ENCODE measurements at places on chromosomes 5 and 9.

DNA sequence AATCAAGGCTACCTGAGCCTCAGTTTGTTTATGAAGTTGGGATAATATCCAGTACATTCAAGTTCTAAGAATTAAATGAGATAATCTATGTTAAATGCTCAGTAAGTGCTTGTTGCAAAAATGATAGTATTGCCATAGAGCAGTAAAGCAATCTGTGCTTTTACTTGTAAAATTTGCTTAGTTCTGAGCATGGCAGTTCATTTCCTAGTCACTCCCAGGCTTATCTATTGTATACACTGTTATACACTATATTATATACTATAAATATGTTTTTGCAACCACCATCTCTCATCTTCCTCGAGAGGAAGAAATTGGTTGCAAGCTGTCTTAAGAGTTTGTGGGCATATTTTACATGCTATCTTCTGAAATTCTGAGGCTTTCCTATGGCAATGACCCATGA, 63.4 kb downstream of the MTREX start:
- no peak for DNase-seq

DNA sequence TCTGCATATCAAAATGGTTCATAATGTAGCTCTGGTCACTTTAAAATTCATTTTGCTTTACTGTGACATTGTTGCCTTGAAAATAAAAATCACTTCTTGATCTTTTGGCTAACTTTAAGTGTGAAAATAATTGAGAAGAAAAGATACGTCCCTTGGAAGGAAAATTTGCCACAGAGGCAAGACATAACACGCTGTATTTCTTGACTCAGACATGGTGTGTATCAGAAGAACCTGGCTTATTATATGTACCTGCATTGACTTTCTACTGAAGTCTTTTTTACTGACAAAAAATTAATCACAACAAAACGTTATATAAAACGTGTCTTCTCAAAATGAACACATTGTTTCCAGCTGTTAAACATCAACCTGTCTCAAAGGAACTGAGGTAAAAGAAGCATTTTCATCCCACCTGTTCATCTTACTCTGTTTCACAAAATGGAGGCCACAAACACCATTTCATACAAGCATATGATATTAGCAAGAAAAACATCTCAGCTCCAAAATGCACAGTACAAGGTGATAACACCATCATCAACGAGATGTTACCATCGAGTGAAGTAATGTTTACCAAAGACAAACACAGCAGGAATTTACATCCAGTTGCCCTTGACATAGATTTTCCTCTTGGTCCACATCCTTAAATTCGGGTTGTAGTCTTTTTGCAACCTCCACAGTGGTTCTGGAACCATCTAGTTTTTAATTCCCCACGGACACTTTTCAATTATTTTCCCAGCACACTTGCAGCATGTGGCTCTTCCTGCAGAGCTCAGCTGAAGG, 179.9 kb downstream of the GLIS3 start:
- no peak for DNase-seq

- DNase-seq = no peak
Measured at GRCh38 chr9:35287987-35288632, 126.3 kb downstream of the UNC13B start.

- DNase-seq = no peak
Measured at GRCh38 chr5:176803943-176804498, 6.3 kb upstream of the UNC5A start.

DNA sequence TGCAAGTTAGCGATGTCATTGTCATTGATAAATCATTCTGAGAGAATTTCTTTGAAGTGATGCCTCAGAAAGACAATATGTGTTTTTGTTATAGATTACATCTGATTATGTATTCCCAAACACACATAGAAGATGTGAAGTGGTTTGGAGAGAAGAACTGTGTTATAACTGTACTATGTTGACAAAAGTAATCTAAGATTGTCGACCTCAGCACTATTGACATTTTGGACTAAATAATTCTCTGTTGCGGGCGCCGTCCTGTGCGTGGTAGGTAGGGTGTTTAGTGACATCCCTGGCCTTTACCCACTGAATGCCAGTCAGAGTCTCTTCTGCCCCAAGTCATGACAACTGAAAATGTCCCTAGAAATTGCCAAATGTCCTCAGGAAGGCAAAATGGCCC, 77.8 kb downstream of the CFAP90 start:
- no peak for DNase-seq

DNA sequence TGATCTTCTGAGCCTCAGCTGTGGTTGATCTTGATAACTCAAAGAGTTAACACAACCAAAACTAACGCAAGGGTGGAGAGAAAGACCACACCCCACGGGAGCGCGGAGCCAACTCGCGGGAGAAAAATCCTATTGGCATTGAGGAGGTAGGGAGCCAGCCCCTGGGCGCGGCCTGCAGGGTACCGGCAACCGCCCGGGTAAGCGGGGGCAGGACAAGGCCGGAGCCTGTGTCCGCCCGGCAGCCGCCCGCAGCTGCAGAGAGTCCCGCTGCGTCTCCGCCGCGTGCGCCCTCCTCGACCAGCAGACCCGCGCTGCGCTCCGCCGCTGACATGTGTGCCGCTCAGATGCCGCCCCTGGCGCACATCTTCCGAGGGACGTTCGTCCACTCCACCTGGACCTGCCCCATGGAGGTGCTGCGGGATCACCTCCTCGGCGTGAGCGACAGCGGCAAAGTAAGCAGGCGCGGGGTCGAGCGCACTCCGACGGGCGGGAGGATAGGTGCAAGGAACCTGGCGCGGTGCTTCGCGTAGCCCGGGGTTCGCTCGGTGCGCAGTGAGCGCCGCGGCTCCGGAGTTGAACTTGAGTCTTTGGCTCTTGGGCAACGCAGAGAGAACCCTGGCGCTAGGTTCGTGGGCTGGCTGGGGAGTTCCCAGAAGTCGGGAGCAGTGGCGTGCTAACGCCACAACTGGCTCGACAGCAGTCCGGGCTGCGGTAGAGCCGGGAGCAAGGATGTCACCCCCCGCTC, at the start of gene GDA:
GDA (plus strand) TSS at position 210 of the 745 bp plus-strand sequence; CDS start at position 330, 120 bp downstream.
- no peak for DNase-seq

DNA sequence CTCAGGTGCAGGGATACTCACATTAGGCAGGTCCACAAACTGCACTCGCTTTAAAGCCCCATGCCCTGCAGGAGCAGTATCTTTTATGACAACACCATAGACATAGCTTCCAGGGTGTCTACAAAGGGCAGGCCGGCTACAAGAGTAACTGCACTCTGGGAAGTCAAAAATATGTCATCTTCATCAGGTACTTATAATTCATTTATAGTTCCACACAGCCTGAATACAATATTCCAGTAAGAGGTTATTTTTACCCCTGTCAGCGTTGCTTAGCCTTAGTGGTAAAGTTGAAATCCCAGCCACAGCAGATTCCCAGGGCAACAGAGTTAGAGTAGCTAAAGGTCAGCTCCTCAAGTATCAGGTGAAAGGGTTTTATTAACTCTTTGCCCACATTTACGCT, 82.3 kb upstream of the ITGA2 start:
- no peak for DNase-seq

DNA sequence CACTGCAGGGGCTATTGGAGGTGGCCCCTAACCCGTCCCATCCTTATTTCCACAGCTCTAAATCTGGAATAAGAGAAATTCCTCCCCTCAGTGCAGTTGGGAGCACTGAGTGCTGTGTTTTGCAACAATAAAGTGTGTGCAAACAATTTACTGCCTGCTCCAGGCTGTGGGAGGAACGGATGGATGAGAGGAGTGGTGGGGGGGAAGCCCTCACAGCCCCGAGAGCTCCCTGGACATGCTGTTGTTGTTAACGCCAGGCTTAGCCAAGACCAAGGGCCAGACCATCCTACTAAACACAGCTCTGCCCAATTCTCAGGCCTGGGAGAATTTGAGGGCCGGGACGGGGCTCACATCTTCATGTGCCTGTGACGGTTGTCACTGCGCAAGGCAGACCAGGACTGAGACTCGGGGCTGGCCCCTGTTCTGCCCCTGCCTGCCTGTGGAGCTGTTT, 200.2 kb downstream of the DAB2IP start:
- DNase-seq = no peak

DNA sequence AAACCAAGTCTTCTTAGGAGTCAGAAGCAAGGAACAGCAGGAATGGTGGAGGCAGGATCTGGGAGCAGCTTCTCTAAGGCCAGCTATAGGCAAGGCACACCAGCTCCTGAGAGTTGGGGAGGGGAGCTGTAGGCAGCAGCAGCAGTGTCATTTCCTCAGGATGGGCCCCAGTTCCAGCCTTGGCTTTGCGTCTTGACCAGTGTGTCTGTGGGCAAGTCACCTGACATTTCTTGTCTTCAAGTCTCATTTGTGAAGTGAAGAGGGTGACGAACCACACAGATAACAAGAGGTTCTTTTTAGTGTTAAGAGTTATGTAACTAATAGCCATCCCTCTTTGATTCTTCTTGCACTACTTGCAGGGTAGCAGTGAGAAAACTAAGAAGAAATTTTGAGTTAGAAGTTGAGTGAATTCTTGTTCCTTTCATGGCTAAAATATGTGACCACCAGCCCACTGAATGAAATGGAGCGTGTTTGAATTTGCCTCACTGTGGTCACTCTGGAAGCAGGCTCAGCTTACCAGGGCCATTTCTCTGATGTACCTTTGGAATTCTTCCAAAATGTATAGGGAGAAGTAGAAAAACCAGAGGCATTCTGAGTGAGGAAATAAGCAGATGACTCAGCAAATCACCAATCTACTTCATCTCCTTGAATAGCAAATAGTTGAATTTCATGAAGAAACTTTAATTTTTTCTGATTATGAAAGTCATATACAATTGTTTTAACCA, 42.4 kb downstream of the RHOBTB3 start:
- no peak for DNase-seq

DNA sequence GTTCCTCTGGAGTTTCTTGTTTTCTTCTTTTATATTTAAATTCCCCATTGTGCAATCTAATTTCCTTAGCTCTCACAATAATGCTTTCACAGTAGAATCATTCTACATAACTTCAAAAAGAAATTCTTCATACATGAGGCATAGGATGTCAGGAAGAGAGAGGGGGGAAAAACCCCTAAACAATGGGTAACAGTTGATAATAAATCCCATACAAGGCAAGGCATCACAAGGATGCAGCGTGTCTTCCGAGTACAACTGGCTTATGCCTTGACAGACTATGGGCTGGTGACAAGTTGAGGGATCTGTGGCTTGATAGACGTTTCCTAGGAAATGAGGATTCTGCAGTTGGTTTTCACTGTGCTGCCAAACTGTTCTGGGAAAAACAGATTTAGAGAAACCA, 247.4 kb downstream of the ARL15 start:
- DNase-seq = no peak

DNA sequence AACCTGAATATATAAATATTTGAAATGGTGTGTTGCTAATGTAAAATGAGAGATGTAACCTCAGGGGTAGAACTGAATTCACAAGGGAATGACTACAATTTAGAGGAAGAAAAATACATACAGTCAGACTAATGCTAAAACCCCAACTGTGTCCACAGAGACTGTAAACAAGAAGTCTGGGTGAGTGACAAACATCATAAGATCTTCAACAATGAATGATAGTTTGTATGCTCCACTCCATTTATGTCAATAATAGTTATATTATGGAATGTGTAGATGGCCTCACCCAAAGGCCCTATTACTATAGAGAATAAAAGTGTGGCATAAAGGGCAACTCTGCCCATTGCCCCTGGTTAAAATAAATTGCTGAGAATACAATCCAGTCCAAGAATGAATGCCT, 102.9 kb downstream of the CETN3 start:
- DNase-seq = no peak

DNA sequence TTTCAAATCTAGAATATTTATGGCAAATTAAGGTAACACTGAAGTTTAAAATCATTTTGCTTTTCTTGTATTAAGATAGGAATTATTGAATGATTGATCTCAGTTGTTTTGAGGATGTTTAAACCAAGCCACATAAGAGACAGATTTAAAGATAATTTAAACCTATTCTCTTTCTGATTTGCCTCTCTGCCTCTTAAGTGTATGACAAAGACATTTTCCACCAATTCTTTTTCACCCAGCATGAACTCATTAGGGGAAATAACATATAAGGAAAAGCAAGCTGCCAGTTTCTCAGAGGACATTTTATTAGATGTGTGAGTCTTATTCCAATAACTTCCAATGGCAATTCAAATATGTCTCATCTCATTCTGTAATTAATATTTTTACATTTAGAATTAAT, 568.3 kb upstream of the MEF2C start:
- no peak for DNase-seq

DNA sequence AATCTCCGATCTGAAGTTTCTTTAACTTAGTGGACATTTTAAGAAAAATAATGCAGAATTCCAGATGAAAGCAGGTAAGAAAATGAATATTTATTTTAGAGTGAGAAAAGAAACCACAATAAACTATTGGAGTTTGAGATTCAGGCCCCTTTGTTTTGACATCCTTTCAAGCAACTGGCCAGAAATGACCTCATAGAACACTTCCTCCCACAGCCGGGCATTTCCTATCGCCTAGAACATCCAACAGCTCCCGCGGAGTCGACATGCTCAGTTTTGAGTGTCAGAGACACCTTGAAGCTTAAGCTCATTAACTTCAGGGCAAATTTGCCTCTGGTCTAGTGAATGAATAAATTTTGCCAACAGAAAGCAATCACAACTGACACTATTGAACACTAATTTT, 369.2 kb downstream of the TLE4 start:
- DNase-seq = no peak

DNA sequence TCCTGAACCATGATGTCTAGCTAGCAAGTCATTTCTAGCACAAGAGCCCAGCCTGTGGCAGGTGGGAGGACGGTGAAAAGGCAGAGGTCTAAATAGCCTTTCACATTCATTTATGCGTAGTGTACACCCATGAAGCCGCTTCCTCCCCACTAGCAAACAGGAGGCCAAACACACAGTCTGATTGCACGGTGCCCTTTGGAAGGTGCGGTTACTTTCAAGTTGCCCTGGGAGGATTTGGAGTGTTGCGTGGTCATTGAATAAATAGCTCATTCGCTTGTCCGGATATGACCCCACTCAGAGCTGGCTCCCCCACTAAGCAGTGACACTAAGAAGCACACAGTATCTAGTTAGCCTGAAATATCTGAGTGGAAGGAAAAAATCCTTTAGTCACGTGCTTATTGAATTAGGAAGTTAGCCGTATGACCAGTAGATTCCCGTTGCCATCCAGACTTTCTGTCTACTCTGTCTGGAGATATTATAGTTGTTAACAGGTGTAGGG, 664 bp upstream of the ARSB start:
- DNase-seq = peak; percentile 79

- no peak for DNase-seq
Measured at GRCh38 chr5:157204765-157205164, 24.1 kb downstream of the ITK start.

GRCh38 chr9:124765439-124765835, 5.7 kb downstream of the NR6A1 start:
- no peak for DNase-seq

DNA sequence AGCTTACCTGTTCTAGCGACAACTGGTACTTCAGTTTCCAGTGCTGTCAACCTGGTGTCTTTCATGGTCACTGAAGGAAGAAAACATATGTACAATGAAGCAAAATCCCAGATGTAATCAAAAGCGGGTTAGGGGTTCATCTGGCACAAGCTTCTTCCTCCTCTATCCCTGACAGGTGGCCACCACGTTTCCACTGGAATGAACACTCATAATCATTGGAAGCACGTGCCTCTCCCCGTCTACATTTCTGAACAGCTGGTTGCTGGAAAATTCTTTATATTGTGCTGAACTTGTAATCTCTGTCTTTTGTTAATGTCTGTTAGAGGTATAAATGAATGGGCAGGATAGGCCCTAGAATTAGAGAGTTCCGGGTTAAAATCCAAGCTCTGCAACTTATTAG, 9.4 kb downstream of the TSC1 start:
- no peak for DNase-seq
